ENCODE measurements at places on chromosomes 5 and 9. TPM values are rescaled to one million over a fixed set of nuclear protein-coding genes. Genes with fewer than 3 reads are reported as not detected.

TAF1L gene
- total RNA-seq = not detected

IL33 gene
- total RNA-seq = not detected

TMEM252 gene
- not detected for total RNA-seq

BBLN gene
- total RNA-seq = 147 TPM

OR1K1 gene
- total RNA-seq = not detected

PCDHGA3 gene
- 10.4 TPM for total RNA-seq

PCDHA3 gene
- total RNA-seq = 17.9 TPM

LCN9 gene
- not detected for total RNA-seq

TNFSF15 gene
- not detected for total RNA-seq

RNF183 gene
- not detected for total RNA-seq

WDR31 gene
- 1.3 TPM for total RNA-seq

SPINK6 gene
- not detected for total RNA-seq

IFNK gene
- total RNA-seq = not detected

NUTM2G gene
- not detected for total RNA-seq

KCNMB1 gene
- 0.29 TPM for total RNA-seq

SPAG8 gene
- total RNA-seq = not detected

PRKACG gene
- total RNA-seq = not detected

FAM163B gene
- 0.51 TPM for total RNA-seq

TAF11L10 gene
- 0.83 TPM for total RNA-seq

GABRP gene
- not detected for total RNA-seq

All from glutamatergic neuron (in vitro differentiated cells).